ENCODE measurements at places on chromosomes 3 and 15.
A peak's percentile ranks its signal among the peaks of the same experiment; 100 is the strongest.

- no peak for DNase-seq
These were observed 59.3 kb downstream of the GBE1 start for GRCh38 chr3:81702126-81702525.

GRCh38 chr3:16050641-16051467 is 123.6 kb upstream of the GALNT15 start:
- DNase-seq = no peak

- no peak for DNase-seq
These were observed 41.2 kb downstream of the TRA2B start for GRCh38 chr3:185896636-185897035.

GRCh38 chr15:69459066-69459465 is 6.4 kb downstream of the RPLP1 start:
- no peak for DNase-seq

- no peak for DNase-seq
These were observed 272.0 kb downstream of the XXYLT1 start for GRCh38 chr3:194998948-194999347.

DNA sequence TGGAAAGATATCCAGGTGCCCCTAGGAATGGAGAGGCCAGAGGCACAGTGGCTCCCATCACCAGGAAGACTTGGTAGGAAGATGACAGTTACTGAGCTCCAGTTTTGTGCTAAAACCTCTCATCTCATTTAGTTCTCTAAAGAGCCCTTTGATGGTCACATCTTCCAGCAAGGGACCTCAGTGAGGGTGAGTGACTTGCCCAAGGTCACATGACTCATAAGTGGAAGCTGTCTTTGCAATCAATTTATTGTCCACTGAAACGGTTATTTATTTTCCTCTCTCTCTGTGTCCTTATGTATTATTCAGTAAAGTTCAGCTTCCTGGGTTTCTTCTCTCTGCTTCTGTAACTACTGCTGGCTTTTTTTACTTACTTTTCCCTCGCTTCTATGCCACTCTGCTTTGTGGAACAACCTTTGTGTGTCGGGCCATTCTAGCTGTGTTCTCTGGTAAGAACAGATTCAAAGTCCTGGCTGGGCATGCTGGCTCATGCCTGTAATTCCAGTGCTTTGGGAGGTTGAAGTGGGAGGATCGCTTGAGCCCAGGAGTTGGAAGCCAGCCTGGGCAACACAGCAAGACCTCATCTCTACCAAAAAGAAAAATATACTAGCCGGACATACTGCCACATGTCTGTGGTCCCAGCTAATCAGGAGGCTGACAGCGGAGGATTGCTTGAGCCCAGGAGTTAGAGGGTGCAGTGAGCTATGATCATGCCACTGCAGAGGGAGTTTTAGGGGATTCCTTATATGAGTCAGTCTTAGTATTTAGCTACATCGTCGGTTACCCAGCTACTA is 55.9 kb downstream of the PDIA5 start:
- no peak for DNase-seq

GRCh38 chr3:109902549-109902948 is 565.2 kb upstream of the DPPA4 start:
- no peak for DNase-seq

GRCh38 chr3:185959609-185960521 is 22.1 kb upstream of the TRA2B start:
- no peak for DNase-seq

- no peak for DNase-seq
These were observed 10.3 kb upstream of the EIF1B start for GRCh38 chr3:40299130-40299720.

- DNase-seq = no peak
These were observed 82.0 kb downstream of the CNTN3 start for GRCh38 chr3:74532446-74532845.

- DNase-seq = no peak
These were observed 427.8 kb upstream of the MCTP2 start for GRCh38 chr15:93803421-93804152.

- DNase-seq = no peak
These were observed 217.9 kb upstream of the DCBLD2 start for GRCh38 chr3:99119385-99119784.

DNA sequence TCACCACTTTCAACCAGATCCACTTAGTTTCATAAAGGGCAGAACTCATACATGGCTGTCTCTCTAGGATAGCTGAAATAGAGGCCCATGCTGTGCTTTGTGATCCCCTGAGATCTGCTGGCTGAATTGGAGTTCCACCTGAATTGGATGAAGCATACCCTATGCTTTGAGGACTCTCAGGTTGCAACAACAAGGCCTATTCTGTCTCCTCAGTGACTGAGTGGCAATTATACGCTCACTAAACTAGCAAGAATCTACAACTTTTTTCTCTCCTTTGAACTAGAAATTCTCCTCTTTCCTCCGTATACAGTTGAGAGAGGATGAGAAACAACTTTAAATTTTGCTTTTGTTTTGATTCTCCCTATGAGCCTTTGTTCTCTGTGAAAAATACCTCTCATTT is 348.7 kb downstream of the LSAMP start:
- no peak for DNase-seq

GRCh38 chr3:171267104-171267503 is 193.1 kb downstream of the TNIK start:
- DNase-seq = no peak

DNA sequence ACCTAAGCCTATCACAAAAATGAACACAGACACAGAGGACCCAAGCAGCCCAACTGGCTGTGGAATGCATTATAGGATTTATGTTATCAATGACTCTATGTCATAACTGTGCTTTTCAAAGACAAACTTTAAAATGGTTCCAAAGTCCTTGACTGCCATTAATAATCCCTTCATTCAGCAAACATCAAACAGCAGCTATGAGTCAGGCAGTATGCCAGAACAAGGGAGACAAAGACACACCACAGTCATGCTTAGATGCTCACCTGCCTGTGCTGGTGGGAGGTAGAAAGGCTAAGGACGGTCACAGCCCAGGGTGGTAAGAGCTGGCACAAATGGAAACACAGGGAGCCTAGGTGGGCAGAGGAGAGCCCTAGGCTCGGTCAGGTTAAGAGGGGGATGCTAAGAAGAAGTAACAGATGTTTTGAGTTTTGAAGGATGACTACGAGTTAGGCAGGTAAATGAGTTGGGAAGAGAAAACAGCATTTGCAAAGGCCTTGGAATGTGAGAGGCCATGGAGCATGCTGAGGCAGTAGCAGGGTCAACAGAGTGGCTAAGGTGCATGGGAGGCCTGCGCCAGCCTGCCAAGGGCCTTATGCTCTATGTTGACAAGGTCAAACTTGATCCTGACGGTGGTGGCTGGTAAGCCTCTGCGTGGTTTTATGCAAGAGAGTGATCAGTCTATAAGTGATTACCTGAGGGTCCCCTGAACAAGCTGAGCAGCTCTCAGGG is 23.0 kb downstream of the NMNAT3 start:
- no peak for DNase-seq

DNA sequence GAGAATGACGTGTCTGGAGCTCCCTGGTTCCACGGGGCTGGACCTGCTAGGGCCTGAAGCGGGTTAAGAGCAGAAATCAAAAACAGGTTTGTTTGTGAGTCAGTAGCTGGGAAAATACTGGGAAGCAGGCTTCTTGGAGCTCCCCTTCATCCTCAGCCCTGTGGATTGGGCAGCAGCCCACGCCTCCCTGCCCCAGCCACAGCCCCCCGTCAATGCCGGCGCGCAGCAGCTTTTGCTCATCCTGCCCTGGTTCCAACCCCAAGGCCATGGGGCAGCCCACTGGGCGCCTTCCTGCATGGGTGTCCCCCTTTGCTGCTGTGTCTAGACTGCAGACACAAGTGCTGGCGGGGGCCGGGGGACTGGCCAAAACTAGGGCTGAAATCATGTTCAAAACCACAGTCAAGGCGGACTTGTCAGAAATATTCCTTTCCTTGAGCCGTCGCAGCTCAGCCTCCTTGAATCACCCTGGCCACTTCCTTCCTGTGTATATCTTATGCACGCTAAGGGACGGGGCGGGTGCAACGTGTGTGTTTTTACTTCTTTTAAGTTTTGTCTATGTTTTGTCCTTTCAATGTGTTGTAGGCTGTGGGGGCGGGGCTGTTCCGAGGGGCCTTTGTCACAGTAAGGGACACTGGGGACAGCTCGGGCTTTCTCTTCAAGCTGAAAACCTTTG is 108.1 kb downstream of the KLF13 start:
- DNase-seq = no peak

DNA sequence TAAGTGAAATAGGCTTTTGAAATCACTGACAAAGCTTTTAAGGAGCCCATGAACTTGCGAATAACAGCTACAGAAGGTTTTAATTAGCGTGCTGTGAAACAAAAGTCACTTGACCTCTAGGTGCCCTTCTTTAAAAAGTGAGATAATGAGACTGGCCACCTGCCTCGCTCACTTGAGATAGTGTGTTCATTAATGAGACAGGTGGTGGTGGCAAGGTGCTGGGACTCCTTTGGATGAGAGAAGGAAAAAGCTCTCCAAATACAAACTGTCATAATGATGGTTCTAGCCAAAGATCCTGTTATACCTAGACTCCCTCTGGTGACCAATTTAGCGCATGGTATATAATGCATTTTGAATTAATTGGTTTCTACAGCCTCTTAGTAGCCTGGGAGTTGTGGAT is 22.7 kb upstream of the IREB2 start:
- no peak for DNase-seq

GRCh38 chr3:151269631-151270030 is 8.7 kb downstream of the P2RY14 start:
- DNase-seq = no peak

DNA sequence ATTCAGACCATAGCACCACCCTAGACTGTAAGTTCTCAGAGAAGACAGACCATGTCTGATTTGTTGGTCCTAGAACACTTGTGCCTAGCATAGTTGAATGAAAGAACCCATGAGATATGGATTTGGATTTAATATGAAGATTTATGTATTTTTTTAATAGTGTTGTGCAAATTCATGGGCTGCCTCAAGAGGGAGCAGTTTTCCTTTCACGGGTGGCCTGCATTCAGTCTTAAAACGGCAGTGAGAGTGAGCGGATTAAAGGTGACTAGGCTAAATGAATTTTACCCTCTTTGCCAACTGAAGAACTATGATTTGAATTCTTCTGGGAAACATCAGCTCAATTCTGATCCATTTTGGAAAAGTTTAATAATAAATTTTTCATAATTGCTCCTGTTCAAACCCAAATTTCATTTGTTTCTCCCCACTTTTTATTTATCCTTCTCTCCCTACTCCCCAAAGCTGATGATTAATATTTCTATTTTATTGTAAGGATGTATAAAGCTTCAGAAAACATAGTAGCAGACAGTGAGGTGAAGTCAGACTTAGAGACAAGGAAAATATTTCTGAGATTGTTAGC is 67.3 kb downstream of the MORC1 start:
- no peak for DNase-seq

GRCh38 chr3:161498259-161498921 is 1.8 kb downstream of the OTOL1 start:
- DNase-seq = no peak

DNA sequence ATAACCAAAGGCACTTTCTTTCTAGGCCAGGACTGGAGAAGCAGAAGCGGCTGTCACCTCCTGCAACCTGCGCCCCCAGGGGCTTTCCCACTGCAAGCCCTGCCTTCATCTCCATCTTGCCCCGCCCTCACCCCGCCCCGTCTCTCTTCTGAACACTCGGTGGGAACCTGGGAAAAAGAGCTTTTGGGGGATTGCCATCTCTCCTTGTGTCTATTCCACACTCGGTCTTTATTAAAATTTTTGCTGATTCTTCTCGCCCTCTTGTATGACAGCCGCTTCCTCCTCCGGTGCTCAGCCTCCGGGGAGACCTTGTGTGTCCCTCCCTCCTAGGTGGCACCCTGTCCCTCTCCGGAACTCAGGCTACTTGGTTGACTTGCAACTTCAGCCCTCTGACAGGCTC is 41.9 kb upstream of the SPESP1 start:
- DNase-seq = no peak

- no peak for DNase-seq
These were observed 19.5 kb downstream of the SHF start for GRCh38 chr15:45168286-45168685.

GRCh38 chr3:53347261-53348064 is at the start of gene DCP1A:
Gene DCP1A, minus strand, starts transcription at chr3:53347543. Its CDS starts 26 bp downstream, at chr3:53347517.
- DNase-seq = peak; percentile 97

GRCh38 chr3:12280357-12280806 is 8.5 kb upstream of the PPARG start:
- no peak for DNase-seq

GRCh38 chr3:61354604-61355003 is 103.4 kb upstream of the FHIT start:
- DNase-seq = no peak

- DNase-seq = no peak
These were observed 80.4 kb downstream of the CACNA2D3 start for GRCh38 chr3:54202651-54203248.

GRCh38 chr3:10703875-10704274 is 112.2 kb upstream of the SLC6A11 start:
- DNase-seq = no peak

GRCh38 chr3:66439666-66440344 is 61.0 kb downstream of the LRIG1 start:
- no peak for DNase-seq

- DNase-seq = no peak
These were observed 260.7 kb upstream of the NR2E3 start for GRCh38 chr15:71549697-71550096.

DNA sequence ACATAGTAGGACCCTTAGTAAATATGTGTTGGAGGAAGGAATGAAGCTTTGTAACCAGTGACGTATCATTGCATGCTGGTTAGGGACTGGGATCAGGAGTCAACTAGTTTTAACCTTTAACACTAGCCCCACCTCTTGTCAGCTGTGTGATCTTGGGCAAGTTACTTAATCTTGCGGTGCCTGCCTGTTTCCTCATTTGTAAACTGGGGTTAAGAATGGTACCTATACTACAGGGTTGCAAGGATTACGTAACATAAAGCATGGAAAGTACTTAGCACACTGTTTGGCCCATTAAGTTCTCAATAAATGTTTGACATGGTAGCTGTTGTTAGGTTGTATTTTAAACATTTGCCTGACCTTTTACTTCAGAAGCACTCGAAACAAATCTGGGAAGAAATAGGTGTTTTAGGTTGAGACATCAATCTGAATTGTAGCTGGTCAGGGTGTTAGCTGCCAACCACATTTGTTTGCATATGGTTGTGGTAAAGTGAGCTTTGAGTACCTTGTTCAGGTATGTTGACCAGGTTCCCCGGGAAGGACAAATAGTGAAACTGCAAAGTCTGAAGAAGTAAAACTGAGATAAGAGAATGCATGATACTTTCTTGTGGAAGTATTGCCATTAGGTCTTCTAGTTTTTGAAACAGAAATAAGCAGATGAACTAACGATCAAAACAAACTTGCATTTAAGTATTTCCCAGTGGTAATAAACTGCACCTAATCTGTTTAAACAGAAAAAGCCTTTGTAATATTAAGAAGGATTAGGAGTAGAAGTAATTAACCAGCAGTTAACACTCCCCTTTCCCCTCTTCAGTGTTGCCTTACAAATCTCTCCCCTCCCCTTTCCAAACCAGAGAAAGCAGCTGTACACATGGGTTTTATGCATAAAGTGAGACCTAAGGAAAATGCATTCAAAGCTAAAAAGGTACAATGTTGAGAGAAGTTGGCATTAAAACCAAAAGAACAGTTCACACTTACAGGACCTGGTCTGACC is 25.8 kb upstream of the SCAANT1 start:
- no peak for DNase-seq
